ENCODE measurements at places on chromosomes 7 and 10.

DNA sequence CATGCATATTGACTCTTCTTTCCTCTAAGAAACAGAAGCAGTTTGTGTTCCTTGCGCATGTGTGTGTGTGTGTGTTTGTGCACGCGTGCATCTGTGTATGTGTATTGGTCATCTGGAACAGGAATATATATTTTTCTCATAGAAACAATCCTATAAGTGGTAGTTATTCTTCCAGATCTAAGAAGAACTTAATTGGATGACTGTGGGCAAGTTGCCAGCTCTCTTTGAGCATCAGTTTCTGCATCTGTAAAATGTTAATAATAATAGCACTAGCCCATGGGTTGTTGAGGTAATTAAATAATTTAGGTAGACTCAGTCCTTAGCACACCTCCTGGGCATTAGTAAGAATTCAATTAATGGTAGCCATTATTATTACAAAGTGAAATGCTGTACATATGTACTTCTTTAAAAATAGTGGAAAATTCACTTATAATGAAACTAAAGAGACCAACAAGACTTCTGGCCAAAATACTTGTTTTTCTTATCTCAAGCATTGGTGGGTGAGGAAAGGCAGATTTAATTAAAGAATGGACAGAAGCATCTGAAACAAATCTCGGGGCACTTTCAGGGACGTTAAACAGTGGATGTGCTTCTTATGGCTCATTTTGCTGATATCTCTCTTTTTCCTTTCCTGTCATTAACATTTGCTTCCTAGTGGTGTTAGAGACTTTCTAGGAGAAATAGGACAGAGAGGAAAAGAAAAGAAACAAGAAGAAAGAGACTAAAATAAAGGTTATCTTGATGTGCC, 124.9 kb upstream of the HABP2 start:
- no peak for DNase-seq

DNA sequence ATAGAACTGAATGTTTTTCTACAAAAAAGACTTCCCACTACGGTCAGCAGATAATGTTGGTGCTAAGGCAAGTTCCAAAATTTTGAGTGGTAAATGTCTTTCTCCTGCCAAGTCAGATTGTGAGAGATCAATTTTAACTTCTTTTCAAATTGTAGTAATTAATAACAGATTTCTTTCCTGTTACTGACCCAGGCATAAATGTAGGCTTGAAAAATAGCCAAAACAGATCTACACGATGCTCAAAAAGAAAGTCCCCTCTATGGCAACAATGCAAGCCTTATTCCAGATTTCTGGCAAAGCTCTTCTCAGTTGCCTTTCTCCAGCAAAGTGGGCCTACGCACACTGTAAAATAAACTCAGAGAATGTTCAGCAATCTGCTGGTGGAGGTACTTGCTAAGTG, 641.0 kb upstream of the NRP1 start:
- no peak for DNase-seq

- no peak for DNase-seq
Observed at GRCh38 chr10:27537787-27538186, 33.7 kb downstream of the RAB18 start.

GRCh38 chr10:102965311-102965851, 47.3 kb downstream of the CNNM2 start:
- DNase-seq, result no peak

DNA sequence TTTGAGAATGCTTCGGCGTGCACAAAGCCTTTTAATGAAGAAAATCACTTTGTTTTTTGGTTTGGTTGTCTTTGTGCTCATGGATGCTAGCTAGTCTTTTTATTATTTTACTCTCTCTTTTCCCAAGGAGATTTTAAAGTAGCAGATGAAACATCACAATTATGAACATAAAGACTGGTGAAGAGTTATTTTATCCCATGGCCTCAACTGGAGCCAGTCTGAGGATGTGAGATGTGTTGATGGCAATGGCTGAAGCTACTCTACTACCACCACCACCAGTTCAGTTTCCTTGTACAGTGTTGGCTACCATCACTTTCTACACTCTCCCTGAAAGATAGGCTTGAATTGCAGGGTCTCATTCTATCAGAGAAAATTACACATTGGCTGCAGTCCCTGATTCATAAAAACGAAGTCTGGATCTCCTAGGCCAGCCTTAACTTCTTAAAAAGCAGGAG, 494 bp upstream of the HERC4 start:
- DNase-seq, result no peak

GRCh38 chr7:155291729-155292128, 5.9 kb upstream of the INSIG1 start:
- DNase-seq, result no peak

GRCh38 chr10:131018886-131019500, 292.5 kb downstream of the TCERG1L start:
- no peak for DNase-seq

GRCh38 chr10:91298224-91298871, 77.9 kb downstream of the PCGF5 start:
- DNase-seq, result peak; percentile 91

DNA sequence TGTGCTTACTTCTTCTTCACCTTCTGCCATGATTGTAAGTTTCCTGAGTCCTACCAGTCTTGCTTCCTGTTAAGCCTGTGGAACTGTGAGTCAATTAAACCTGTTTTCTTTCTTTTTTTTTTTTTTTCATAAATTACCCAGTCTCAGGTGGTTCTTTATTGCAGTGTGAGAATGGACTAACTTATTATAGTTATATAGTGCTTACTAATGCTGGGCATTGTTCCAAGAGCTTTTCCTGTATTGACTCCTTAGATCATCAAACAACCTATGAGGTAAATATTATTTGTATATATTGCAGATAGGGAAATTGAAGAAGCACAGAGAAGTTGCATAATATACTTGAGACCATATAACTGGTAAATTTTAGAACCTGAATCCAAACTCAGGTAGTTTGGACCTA, 98.1 kb downstream of the MBL2 start:
- DNase-seq, result no peak

DNA sequence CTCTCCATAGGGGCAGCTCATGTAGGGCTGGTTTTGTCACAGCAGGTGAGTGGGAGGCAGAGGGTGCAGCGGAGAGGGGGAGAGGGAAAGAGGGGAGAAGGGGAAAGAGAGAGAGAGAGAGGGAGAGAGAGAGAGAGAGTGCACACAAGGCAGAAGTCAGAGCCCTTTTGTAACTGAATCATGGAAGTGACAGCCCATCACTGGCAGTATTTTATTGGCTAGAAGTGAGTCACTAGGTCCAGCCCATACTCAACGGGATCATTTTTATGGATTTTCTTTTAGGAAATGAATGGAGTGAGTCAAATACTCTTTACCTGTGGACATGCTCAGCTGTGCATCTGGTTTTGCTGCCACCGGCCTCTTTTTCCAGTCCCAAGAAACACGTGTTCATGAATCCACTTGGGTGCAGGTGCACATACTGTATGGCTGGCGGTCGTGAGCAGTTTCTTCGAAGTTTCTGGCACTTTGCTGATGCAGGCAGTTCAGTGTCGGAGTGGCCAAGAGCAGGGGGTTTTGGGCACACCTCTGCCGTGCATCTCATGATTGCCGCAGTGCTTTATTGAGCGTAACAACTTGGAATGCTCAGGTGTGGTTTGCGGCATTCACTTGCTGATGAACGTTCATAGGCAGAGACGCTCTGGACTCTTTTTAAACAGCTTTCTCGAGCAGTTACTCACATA, 40.3 kb downstream of the DOCK1 start:
- DNase-seq, result no peak

DNA sequence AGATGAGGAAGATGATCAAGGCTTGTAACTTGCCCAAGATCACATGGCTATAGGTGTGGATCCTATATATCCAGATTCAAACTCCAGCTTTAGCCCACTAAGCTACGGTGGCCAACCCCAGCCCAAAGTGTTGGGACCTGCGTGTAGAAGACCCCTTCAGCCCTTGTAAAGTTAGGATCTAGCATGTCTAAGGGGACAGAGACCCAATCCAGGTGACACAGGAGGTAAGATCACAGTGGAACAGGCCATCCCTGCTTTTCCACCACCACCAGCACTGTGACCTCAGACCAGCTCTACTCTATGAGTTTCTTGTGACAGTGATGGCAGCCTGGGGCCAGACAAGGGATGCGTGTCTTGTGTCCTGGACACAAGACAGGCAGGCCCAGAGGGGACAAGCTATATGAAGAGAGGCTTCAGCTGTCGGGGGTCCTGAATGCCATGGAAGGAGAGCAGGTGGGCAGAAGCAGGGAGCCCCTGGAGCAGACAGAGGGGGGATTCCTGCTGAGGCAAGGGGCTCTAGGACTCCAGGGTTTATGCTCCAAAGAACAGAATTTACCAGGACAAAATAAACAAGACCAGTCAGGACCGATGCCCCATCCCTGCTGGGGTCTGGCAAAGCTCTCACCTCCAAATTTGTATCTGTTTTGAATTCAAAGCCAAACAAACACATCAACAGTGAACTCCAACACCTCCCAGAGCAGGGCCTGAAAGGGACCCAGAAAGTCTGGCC, 10.4 kb downstream of the GPRIN2 start:
- DNase-seq, result no peak

- no peak for DNase-seq
Observed at GRCh38 chr7:68073701-68074100, 1077.1 kb downstream of the TYW1 start.

GRCh38 chr10:74238516-74238915, 87.5 kb downstream of the ADK start:
- DNase-seq, result no peak

DNA sequence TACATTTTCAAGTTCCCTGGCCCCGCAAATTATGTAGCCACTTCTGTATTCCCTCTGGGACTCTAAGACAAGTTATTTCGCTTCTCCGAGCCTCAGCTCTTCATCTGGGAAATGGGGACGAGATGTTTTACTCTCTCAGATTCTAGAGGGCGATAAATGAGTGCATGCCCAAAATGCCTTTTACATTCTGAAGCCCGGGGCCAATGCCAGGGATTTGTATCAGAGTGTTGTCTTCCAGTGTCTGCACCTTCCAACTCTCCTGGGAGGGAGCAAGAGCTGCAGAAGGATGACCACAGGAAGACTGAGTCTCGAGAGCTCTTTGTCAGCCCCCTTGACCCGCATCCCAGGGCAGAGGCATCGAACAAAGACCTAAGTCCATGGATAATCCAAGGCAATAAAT, 39.9 kb downstream of the BUB3 start:
- DNase-seq, result no peak

- DNase-seq, result no peak
Observed at GRCh38 chr7:78402096-78402495, 603.5 kb downstream of the PHTF2 start.

DNA sequence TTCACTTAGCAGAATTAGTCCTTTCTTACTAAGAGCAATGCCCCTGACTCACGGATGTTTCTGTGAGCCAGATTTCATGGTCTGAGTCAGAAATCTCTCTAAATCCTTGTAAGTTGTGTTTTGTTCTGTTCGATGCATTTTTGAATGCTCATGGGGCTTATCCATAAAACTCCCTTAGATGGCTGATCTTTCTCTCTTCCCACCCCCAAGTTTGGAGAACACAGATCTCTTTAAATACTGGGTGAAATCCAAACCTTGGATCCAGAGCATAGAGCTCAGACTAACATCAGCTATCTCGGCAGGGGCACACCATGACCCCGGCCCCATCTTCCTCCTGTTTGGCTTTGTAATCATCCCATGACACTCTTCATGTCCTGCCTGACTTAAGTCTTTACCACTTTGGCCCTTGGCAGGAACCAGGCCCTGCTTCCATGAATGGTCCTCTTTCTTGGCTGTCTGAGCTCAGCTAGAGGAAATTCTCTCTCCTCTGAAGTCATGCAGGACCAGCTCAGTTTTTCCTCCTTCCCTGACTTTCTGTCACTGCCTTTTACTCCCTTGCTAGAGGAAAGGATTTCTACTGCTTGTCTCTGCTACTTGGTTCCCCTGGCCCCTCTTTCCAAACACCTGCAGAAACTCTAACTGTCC, 120.4 kb upstream of the RAB11FIP2 start:
- no peak for DNase-seq

GRCh38 chr7:8443576-8444467, 10.4 kb downstream of the NXPH1 start:
- no peak for DNase-seq

GRCh38 chr10:102188298-102188940, 36.2 kb downstream of the NOLC1 start:
- DNase-seq, result no peak

- DNase-seq, result no peak
Observed at GRCh38 chr10:91924212-91925021, 847 bp downstream of the BTAF1 start.

DNA sequence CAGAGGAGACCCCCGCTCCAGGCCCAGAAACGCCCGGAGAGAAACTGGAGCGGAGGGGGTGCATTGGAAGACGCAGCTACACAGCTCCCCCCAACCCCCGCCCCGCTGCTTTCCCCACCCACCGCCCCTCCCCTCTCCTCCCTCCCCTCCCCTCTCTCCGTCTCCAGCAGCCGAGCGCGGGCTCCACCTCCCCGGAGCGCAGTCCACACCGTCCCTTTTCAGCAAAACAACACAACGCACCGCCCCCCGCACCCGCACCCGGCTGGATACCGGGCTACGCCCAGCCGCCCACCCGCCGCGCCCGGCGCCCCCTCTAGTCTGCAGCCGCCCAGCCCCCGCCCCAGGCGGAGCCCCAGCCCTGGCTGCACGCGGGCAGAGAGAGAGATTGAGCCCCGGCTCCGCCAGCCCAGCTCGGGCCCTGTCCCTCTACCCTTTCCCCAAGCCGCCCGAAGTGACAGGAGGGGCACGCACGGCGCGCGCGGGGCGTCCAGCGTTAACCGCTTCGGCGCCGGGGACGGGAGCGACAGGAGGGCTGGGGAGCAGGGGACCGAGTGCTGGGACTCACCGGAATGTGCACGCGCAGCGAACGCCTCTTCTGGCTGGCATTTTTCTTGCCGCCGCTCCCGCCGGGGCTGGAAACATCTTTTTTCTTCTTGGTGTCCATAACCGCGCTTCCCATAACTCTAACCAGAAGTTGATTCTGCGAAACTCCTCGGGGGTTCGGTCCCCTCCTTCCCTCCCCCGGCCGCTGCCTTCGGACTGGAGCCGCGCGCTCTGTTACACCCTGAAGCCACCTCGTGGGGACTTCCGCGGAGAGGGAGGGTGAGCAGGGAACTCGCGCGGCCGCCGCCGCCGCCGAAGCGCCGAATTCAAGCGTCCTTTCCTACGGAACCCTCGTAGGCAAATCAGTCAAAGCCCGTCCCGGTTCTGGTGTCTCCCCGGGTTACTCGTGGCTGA, 695 bp downstream of the PRKAG2 start:
- DNase-seq, result peak; percentile 84

DNA sequence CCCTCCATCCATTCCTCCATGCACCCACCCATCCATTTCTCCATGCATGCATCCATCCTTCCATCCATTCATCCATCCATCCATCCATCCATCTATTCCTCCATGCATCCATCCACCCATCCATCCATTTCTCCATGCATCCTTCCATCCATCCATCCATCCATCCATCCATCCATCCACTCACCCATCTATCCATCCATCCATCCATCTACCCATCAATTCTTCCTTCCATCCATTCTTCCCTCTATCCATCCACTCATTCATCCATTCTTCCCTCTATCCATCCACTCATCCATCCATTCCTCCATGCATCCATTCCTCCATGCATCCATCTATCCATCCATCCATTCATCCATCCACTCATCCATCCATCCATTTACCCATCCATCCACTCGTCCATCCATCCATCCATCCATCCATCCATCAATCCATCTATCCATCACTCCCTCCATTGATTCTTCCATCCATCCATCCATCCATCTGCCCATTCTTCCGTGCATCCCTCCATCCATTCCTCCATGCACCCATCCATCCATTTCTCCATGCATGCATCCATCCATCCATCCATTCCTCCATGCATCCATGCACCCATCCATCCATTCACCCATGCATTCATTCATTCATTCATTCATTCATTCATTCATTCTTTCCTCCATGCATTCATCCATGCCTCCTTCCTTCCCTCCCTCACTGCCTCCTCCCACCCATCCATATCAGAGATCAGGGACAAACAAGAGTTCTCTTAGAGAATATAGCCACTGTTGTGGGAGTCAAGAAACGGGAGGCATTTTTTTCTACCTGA, 22.2 kb downstream of the ELN start:
- DNase-seq, result no peak

Measured in activated CD4-positive, alpha-beta T cell treated with anti-CD3 and anti-CD28 coated beads for 36 hours (primary cell).